ENCODE measurements at places on chromosomes 2 and 18.

GRCh38 chr2:23249348-23249747 lies 135.6 kb upstream of the KLHL29 start:
- DNase-seq: no peak

DNA sequence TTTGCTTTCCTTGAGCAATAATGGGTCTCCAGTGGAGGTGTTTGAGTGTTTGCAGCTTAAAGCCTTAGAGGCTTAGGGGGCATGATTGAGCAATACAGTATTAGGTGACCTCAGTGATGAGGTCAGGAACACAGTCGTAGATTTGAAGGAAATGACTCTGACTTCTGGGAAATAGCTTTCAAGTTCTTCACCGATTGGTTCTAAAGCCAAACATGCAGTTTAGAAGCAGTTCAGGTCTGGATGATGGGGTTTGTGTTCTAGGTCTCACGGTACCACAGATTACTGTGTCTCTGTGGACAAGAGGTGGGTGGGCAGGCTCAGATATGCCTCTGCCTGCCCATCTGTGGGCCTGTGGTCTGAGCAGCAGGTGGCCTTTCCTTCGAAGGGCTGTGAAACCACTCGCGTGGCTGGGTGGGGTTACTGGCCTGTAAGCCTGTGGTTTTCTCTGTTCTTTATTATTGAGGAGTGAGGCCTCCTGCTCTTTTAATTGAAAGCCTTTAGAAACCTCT lies 7.8 kb downstream of the MTHFD2 start:
- DNase-seq: peak; percentile 37

GRCh38 chr2:81981585-81981984 lies 1677.0 kb upstream of the LRRTM1 start:
- DNase-seq: no peak

DNA sequence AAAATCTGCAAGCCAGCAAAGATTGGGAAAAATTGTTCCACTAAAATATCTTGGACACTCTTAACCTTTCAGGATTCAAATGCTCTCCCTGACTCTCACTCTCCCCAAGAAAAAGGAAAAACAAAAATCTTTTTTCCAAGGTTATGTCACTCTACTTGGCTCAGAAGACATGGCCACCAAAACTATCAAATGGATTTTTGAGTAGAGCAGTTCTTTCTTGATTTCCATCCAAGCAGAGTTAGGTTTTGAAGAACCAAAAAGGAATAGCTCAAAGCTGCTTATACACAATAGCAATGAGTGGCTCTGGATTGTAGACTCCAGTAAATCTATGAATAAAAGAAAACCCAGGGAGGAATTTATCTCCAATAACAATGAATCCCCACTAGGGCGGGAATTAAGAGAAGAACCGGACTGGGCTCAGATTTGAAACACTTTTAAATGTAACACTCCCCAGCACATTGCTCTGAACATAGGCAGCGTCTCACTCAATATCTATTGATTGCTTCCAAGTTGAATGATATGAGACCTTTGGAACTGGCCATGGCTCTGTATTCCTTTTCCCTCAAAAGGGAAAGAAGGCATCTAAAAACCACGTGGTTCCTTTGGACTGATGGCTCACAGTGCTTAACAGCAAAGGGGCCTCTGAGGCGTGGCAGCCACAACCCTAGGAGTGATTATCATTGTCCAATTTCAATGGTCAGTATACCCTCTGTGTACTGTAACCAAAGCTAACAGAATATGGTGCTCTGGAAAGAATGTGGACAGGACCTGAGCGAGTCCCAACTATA lies 68.3 kb downstream of the SPRED2 start:
- DNase-seq: no peak

DNA sequence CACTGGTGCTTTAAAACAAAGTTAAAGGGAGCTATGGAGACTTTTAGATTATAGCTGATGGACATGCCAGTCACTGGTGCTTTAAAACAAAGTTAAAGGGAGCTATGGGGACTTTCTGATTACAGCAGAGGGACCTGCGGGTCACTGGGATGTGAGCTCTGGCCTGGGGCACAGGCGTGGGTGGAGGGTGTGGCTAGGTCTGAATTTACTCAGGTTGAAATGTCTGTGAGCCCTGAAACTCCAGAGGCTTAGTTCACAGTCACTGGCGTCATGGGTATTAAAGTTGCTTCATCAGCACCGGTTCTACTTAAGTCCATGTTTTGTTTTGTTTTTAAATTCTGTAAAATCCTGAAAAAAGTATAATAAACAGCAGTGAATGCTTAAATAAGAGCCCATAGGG lies 49.0 kb upstream of the TMEM18 start:
- DNase-seq: no peak

DNA sequence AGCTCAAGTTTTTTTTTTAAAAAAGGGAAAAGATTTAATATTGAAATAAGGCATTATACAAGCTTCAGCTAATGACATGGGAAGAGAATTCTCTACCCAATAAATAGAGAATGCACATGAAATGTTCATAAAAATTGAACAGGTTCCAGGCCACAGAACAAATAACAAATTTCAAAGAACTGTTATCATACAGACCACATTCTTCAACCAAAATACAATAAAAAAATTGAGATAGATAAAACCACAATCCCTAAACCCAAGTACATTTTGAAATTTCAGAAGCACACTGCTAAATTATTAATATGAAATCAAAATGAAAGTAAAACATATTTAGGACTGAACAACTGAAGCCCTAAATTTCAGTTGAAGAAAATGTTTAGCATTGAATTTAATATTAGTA lies 89.6 kb downstream of the BCL2 start:
- DNase-seq: no peak

DNA sequence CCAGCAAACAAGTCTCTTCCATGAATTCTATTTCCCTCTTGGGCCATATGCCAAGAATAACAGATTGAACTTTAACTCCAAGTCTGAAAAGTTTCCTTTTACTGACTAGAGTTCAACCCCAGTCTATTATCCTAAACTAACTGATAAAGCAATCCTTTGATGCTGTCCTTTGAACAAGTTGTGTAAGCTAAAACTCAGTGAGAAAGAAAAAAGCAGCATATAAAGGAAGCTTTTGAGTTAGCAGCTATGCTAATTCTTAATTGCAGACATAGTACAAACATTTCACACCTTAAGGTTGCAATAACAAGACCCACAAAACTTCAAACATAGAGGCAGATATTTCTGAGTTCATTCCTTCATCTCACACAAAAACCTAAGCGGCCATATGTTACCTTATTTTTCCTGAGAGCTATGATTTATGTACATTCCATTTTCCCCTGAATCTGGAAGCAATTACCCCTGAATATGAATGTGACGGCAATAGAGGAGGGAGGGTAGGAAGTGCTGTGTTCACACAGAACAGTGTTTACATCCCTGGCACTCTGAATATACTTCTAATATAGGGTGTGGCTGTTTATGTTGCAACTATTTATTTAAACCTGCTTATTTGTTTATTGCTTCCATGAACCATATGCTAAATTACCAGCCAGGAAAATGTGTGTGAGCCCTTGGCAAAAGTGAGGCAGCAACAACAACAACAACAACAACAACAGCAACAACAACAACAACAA lies 180.6 kb downstream of the IRS1 start:
- DNase-seq: no peak

- DNase-seq: no peak
Measured at GRCh38 chr2:199064201-199064600, 393.5 kb downstream of the SATB2 start.

GRCh38 chr2:165008730-165009315 lies 53.5 kb upstream of the SLC38A11 start:
- DNase-seq: no peak

GRCh38 chr18:62523255-62523588 lies 397 bp downstream of the ZCCHC2 start:
- DNase-seq: no peak

GRCh38 chr18:29226213-29226612 lies 1049.3 kb upstream of the CDH2 start:
- DNase-seq: no peak

DNA sequence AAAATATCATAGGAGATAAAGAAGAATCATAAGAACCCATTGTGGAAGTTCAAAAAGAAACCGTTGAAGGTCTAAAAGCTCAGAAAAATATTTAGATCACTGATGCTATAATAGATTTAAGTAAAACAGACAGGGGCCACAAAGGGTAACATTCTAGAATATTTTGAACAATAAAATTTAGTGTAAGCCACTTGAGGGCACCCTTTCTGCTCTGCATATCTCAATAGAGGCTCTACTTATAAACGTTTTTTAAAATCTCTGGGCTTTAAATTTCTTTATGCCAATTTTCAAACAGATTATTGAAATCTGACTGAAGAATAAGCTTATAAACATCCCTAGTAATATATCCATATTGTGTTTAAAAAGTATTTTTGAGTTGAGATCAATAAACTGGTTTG lies 57.6 kb upstream of the IL1RL1 start:
- no peak for DNase-seq

- no peak for DNase-seq
Measured at GRCh38 chr2:116490511-116491145, 1323.9 kb upstream of the DDX18 start.

- no peak for DNase-seq
Measured at GRCh38 chr2:218260742-218261422, at the start of gene GPBAR1. Gene GPBAR1, plus strand, starts transcription at chr2:218261015. Its CDS starts 1,710 bp downstream, at chr2:218262725.

DNA sequence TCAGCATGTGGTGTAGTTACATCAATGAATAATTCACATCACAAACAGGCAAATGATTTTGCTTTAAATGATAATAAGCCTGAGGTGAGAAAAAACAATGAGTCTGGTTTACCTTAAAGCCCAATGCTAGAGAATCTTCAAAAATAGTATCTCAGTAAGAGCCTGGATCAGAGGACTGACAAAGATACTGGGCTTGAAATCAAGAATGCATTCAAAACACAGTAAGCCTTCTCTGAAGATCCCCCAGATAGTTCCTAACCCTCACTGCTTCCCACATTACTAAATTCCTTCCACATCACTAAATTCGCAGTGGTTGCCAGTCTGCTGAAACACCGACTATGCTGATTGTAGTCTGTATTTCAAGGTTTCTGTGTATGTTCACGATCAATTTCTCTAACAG lies 514.9 kb downstream of the SUCLG1 start:
- DNase-seq: no peak

GRCh38 chr2:45643095-45643494 lies 8.4 kb upstream of the PRKCE start:
- DNase-seq: no peak
